ENCODE measurements at places on chromosomes 12 and 14.

DNA sequence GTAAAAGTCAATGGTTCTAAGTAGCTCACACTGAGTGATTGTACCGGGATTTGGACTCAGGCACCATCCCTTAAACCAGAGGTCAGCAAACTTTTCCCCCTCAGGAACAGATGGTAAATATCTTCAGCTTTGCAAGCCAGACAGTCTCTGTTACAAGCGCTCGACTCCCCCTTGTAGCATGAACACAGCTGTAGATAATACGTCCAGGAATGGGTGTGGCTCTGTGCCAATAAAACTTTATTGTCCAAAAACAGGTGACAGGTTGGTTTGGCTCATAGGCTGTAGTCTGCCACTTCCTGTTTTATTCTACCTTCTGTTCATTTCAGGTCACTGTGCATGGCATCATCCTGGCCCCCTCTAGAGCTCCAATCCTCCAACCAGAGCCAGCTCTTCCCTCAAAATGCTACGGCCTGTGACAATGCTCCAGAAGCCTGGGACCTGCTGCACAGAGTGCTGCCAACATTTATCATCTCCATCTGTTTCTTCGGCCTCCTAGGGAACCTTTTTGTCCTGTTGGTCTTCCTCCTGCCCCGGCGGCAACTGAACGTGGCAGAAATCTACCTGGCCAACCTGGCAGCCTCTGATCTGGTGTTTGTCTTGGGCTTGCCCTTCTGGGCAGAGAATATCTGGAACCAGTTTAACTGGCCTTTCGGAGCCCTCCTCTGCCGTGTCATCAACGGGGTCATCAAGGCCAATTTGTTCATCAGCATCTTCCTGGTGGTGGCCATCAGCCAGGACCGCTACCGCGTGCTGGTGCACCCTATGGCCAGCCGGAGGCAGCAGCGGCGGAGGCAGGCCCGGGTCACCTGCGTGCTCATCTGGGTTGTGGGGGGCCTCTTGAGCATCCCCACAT is 7.6 kb downstream of the BDKRB1 start:
- DNase-seq = no peak

DNA sequence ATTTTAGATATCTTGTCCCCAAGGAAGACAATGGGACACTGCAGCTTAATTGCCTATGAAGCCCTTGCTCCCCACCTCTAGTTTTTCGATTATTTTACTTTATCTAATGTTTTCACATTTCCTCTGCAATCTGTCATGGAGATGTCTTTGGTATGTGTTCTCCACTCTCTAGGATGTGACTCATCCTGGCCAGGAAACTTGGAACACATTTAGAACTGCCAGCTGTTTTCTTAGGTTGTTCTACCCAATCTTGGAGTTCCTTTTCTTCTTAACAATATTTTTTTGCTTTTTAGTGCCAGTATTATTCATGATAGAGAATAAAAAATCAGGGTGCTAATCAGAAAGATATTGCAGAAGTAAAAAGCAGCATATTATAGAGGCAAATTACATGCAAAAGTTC is 101.7 kb upstream of the CLEC14A start:
- no peak for DNase-seq

DNA sequence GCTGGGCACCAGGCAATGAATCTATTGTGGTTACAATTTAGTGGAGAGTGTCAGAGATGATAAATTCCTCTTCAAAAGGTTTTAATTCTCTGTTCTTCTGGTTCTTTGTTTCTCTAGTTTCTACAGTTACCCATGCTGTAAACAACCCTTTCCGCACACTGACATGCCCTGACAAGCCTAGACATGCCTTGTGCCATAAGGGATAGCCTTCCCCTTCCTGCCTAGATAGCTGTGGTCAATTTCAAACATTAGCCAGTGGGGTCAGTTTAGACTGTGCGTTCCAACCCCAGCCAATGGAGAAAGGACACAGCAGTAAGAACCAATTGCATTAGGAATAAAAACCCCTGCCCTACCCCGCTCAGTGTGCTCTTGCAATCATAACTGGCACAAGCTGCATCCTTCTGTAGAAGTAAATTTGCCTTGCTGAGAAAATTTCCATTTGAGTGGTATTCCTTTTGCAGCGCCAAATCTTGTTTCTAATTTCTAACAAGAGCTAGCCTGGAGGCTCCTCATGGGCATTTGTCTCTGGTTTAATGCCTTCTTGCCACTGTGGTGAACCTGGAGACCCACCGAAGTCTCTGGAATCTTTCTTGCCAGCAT is 6.4 kb downstream of the EDDM3A start:
- no peak for DNase-seq

DNA sequence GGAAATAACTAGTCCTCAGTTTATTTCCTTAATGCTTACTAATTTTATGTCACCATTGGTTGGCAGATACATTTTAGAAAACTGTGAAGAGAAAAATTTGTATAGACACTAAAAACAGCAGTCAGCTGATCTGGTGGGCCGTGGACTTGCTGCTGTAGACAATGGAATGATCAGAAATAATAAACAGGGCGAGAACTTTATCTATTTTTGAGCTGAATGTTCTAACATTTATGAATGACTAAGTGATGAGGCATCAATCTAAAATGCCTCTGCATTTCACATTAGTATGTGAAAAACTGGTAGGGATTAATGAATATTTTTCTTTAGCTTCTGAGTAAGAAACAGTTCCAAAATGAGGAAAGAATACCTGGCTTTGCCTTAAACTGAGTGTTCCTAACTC is 24.8 kb upstream of the PKP2 start:
- no peak for DNase-seq

GRCh38 chr12:69074556-69075349 is 141.8 kb upstream of the CPM start:
- DNase-seq = no peak

DNA sequence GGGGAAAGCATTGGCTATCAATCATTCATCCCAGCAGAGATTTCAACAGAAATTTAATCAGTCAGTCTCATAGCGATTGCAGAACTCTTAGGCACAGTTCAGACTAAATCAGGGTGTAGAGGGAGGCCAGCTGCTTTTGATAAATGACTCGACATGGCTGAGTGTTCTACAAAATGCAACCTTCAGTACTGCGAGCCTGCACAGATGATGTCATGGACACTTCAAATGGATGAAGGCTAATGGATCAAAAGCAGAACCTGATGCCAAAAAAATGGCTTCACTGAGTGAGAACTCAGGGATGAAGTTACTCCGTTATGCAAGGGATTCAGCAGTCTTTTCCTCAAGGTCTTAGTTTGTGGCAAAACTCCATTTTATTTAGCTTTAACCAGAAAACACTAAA is 167.3 kb downstream of the DACT1 start:
- DNase-seq = no peak

- DNase-seq = peak; percentile 44
Observed at GRCh38 chr14:89616852-89617341, 199.9 kb upstream of the FOXN3 start.

- DNase-seq = peak; percentile 34
Observed at GRCh38 chr14:69152181-69152901, 578 bp downstream of the DCAF5 start.

DNA sequence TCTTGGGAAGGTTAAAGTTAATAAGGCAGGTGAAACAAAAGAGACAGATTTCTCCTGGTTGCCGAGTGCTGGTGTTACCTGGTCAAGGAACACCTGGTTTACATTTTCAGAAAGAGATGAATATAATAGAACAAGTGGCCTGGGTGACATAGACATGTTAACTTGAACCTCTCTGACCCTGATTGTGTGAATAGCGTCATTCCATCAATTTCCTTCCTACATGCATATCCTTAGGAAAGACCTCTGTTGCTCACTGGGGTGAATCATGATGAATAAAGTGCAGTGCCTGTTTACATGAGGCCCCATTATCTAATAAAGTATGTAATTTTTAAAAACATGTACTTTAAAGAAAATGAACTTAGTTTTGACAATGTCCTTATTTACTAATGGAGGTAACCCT is 1822.9 kb upstream of the FLRT2 start:
- DNase-seq = no peak

DNA sequence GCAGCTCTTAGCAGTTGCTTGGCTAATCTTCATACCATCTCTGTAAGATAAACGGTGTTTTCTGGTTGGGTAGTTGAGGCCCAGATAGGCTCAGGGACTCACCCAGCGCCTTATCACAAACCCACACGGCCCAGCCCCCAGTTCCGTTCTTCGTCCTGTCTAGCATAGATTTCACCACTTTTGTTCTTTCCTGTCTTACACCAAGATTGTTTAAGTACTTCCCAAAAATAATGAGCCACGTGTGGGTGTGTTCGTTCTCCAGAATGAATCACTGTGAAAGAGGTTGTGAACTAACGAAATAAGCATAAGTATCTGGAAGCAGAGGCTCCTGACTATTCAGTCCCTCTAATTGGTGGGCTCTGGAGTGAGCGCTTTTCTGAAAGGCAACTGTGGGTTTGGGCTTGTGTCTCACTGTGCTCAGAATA is 21.4 kb downstream of the ACVR1B start:
- no peak for DNase-seq

DNA sequence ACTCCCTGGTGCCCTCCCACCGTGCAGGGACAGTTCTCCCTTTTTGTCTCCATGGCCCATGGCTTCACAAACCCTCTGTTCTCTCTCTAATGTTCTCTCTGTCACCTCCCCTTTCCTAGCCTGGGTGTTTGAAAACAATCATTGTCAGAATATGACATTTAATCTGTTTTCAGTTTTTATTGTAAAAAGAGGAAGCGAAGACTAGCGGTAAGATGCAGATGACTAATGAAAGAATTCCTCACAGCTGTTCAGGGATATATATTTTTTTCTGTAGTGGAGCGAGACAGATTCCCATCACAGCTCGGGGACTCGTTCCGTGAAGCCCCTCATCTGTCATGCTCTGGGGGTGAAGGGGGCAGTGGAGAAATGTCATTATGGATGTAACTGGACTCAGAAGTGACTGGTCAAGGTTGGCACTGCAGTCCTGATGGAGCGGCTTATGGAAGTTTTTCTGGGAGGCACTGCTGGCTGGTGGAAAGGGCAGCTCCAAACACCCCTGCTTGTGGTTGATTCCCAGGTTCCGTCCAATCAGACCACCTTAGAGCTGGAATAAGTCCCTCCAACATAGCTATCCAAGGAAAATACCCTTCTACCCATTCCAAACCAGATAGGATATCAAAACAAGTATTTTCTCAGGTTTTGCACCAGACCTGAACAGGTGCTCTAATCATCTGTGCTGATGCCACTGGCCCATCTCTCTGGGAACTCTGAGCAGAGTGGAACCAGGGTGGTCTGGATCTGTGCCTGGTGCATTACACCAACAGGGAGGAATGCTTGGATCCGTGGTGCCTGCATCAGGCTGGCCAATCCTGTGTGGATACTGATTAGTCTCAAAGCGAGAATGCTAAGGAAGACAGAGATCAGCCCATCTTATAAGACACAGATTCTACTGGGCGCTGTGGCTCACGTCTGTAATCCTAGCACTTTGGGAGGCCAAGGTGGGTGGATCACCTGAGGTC is 84.7 kb downstream of the GPATCH2L start:
- DNase-seq = peak; percentile 18

DNA sequence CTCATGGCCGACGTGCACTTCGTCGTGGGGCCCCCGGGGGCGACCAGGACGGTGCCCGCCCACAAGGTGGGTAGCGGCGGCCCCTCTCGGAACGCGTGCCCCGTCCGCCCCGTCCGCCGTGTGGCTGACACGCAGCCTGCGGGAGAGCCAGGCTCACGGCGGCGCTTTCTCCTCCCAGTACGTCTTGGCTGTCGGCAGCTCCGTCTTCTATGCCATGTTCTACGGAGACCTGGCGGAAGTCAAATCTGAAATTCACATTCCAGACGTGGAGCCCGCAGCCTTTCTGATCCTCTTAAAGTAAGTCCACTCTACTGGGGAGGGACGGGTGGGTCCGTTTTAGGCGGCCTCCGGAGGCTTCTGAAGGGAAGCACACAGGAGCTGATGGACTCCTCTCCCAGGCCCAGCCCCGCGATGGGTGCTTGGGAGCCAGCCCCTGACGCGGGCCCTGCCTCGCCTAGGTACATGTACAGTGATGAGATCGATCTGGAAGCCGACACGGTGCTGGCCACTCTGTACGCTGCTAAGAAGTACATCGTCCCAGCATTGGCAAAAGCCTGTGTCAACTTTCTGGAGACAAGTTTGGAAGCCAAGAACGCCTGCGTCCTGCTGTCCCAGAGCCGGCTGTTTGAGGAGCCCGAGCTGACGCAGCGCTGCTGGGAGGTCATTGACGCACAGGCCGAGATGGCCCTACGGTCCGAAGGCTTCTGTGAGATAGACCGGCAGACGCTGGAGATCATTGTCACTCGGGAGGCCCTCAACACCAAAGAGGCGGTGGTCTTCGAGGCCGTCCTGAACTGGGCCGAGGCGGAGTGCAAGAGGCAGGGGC is 1.1 kb downstream of the BTBD6 start:
- DNase-seq = no peak

- no peak for DNase-seq
Observed at GRCh38 chr12:123131291-123131832, 19.5 kb downstream of the PITPNM2 start.

GRCh38 chr12:111267144-111267543 is 101.8 kb downstream of the PHETA1 start:
- no peak for DNase-seq

GRCh38 chr12:3263939-3264922 is 187.1 kb downstream of the TSPAN9 start:
- DNase-seq = no peak

- DNase-seq = no peak
Observed at GRCh38 chr14:104344818-104345620, 206.6 kb downstream of the KIF26A start.

DNA sequence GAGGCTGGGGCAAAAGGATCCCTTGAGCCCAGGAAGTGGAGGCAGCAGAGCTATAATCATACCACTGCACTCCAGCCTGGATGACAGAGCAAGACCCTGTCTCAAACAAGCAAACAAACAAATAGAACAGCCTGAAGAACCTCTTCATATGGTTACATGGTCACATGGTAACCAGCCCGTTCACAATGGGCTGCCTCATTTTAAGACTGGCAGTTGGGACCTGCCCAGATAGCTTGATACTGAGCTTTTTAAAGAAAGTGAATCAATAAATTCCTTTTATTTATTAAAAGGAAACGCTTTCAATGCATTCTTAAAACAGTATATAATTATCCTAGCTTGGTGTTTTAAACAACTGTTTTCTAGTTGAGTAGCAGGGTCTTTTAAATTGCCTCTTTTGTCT is 10.5 kb downstream of the MLXIP start:
- no peak for DNase-seq

DNA sequence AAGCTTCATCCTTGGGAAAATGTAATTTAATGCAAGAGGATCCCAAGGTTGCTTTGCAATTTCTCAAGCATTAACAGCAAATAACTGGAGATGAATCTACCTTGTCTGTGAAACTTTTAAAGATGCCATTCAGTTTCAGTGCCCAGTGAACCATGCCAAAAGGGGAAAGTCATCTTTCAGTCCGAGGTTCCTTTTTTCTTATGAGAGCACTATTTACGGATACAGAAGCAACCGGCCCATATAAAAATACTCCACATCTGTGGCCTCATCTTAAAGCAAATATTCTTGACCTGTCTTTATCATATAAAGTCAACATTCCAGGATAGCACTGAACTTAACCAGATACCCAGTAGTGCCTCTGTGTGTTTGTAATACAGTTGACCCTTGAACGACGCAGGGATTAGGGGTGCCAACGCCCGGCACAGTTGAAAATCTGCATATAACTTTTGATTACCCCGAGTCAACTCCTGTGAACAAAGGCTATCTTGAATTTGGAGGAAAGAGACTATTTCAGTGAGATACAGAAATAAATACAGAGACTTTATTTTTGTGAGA is 209.4 kb downstream of the PCNX1 start:
- no peak for DNase-seq

GRCh38 chr14:21526672-21527317 is 649 bp upstream of the SALL2 start:
- DNase-seq = no peak

GRCh38 chr12:26124446-26125399 is at the start of gene BHLHE41:
TSS of gene BHLHE41 (minus strand) at chr12:26125037. CDS start at chr12:26124779, 258 bp downstream.
- DNase-seq = no peak

GRCh38 chr12:114993165-114993564 is 309.2 kb upstream of the TBX3 start:
- no peak for DNase-seq

Data from GM12891 (cell line).